Renal cortex interstitium (tissue), 15 donors: ENCODE measurements at places on chromosomes 4 and X. TPM values are rescaled to one million over a fixed set of nuclear protein-coding genes. Genes with fewer than 3 reads are reported as not detected.

Gene ZNF630
- 4.3 TPM for polyA plus RNA-seq

Gene CEP135
- polyA plus RNA-seq: 18.3 TPM

Gene MID2
- polyA plus RNA-seq: 10.6 TPM

Gene LRRC66
- 0.76 TPM for polyA plus RNA-seq

Gene KCNE5
- polyA plus RNA-seq: 5.1 TPM

Gene PDGFC
- 77.7 TPM for polyA plus RNA-seq

Gene SLITRK4
- 17.1 TPM for polyA plus RNA-seq

Gene FGB
- polyA plus RNA-seq: 5.6 TPM

- DNase-seq: no peak
Observed at GRCh38 chr4:41160012-41160789, 54.1 kb downstream of the APBB2 start.

GRCh38 chr4:81566161-81566591, 94.5 kb upstream of the RASGEF1B start:
- no peak for DNase-seq

DNA sequence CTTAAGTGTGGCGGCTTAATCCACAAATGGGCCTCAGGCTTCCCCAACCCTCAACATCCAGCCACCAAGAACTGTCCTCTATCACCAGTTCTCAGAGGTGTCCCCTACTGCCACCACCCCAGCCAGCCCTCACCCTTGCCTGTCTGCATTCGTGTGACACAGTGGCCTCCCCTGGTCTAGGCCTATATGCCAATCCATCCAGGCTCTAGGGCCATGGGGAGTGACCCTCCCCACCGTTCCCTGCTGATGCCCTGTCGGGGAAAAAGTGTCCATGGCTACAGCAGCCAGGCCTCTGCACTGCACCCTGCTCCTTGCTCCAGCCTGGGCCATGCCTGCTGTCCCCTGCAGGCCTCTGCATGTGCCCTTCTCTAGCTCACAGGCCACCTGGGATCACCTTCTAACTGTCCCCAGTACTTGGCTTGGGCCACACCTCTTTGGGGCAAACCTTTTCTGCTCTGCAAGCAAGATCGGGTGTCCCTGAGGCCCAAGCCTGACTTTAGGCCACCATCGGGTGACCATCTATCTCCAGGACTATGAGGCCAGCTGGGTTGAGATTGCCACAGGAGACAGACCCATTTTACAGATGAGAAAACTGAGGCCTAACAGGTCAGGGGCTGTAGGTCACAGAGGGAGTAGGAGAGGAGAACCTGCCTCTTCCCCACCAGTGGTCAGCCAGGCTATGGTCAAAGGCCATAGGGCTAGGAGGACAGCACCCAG, 75.8 kb downstream of the JAKMIP1 start:
- no peak for DNase-seq

- DNase-seq: peak; percentile 32
Observed at GRCh38 chr4:10015140-10015753, 6.0 kb downstream of the SLC2A9 start.

DNA sequence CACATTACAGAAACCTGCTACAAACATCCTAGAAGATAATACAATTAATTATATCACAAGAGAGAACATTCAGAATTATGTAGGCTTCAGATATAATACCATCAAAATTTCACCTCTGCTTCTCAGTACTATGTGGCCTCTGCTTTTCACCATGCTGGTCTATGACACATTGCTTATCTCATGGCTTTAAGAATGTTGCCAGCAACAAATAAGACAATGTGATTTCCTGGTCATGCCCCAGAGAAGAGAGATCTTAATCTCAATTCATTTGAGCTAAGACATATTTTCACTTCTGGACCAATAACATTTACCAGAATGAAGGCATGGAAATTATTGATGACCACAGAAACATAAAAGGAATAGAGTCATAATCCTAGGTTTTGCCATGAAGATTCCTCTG, 1233.4 kb upstream of the ADGRL3 start:
- no peak for DNase-seq

- DNase-seq: no peak
Observed at GRCh38 chrX:71439896-71440295, 73.7 kb downstream of the TAF1 start.

- peak; percentile 17 for DNase-seq
Observed at GRCh38 chrX:109818976-109819375, 85.9 kb upstream of the ACSL4 start.

- no peak for DNase-seq
Observed at GRCh38 chr4:77104791-77105540, 29.2 kb upstream of the CCNI start.

DNA sequence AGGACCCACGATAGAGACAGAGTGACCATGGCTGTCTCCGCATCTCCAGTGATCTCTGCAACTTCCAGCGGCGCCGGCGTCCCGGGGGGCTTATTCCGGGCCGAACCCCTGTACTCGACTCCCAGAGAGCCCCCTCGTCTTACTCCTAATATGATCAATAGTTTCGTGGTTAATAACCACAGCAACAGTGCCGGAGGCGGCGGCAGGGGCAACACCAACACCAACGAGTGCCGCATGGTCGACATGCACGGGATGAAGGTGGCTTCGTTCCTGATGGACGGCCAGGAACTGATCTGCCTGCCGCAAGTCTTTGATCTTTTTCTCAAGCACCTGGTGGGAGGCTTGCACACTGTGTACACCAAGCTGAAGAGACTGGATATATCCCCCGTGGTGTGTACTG, 343 bp downstream of the DACH2 start:
- DNase-seq: no peak
